ENCODE measurements at places on chromosomes 13 and 19.

GRCh38 chr19:48963371-48964204 lies 1.5 kb upstream of the FTL start:
- peak; percentile 55 for DNase-seq

DNA sequence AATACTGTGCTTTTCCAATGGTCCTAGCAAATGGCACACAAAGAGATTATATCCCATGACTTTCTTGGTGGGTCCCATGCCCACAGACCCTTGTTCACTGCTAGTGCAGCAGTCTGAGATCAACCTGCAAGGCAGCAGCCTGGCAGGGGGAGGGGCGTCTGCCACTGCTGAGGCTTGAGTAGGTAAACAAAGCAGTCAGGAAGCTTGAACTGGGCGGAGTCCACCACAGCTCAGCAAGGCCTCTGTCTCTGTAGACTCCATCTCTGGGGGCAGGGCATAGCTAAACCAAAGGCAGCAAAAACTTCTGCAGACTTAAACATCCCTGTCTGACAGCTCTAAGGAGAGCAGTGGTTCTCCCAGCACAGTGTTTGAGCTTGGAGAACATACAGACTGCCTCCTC lies 82.9 kb downstream of the ZNF737 start:
- no peak for DNase-seq

DNA sequence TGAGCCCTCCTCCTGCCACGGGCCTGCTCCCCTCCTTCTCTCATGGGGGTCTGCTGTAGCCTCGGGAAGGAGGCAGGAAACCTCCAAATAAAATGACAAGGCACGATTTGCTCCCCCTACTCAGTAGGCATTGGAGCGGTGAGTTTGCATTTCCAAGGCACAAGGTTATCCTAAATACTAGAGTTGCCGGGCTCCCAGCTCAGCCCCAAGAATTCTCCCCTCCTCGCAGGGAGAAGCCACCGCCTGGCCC lies 1.5 kb downstream of the CEBPA start:
- no peak for DNase-seq

- no peak for DNase-seq
Measured at GRCh38 chr19:964761-965694, 19.1 kb upstream of the WDR18 start.

DNA sequence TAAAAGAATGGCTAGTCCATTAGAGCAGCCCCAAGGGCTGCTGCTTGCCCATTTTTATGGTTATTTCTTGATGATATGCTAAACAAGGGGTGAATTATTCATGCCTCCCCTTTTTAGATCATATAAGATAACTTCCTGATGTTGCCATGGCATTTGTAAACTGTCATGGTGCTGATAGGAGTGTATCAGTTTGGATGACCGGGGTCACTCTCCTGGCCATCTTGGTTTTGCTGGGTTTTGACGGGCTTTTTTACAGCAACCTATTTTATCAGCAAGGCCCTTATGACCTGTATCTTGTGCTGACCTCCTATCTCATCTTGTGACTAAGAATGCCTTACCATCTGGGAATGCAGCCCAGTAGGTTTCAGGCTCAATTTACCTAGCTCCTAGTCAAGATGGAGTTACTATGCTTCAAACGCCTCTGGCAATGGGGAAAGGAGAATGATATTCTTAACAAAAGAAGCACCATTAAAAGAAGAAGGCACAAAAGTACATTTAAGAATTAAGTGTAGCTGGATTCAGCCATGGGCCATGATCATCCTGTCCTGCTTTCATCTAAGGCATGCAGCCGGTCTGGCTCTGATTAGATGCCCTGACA lies 1156.0 kb downstream of the PCDH9 start:
- DNase-seq = no peak

GRCh38 chr19:32168111-32168510 lies 177.3 kb upstream of the ZNF507 start:
- no peak for DNase-seq

- DNase-seq = no peak
Measured at GRCh38 chr19:15869109-15869555, 28.7 kb downstream of the CYP4F2 start.

GRCh38 chr19:17778968-17779929 lies 15.7 kb upstream of the B3GNT3 start:
- DNase-seq = no peak

GRCh38 chr13:75129331-75129730 lies 352.6 kb downstream of the TBC1D4 start:
- no peak for DNase-seq

DNA sequence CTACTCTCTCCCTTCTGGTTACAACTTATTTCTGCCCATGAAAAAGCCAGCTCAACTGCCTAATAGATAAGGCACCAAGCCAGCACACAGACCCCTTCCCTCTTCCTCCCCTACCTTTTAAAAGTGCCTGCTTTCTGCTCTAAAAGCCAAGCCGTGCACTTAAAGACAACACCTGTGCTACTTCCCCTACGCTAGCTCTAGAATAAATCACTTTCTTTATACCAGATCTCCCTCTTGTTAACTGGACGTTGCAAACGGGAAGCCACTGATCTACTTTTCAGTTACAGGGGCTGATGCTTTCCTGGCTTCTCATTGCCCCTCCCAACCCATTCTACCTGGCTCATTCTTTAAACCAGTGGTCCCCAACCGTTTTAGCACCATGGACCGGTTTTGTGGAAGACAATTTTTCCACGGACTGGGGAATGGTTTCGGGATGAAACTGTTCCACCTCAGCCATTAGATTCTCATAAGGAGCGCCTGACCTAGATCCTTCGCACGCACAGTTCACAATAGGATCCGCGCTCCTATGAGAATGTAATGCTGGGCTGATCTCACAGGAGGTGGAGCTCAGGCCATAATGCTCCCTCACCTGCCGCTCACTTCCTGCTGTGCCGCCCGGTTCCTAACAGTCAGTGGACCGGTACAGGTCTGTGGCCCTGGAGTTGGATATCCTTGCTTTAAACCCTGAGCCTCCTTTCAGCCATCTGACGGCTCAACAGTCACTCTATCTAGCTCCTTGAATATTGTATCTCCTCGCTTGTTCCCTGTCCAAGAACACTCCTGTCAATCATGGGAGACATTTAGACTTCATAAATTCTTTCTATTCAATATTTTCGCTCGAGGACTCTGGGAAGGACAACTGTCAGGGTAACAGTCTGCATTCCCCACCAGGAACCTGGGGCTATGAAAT lies 841 bp upstream of the ZNF223 start:
- DNase-seq = no peak

DNA sequence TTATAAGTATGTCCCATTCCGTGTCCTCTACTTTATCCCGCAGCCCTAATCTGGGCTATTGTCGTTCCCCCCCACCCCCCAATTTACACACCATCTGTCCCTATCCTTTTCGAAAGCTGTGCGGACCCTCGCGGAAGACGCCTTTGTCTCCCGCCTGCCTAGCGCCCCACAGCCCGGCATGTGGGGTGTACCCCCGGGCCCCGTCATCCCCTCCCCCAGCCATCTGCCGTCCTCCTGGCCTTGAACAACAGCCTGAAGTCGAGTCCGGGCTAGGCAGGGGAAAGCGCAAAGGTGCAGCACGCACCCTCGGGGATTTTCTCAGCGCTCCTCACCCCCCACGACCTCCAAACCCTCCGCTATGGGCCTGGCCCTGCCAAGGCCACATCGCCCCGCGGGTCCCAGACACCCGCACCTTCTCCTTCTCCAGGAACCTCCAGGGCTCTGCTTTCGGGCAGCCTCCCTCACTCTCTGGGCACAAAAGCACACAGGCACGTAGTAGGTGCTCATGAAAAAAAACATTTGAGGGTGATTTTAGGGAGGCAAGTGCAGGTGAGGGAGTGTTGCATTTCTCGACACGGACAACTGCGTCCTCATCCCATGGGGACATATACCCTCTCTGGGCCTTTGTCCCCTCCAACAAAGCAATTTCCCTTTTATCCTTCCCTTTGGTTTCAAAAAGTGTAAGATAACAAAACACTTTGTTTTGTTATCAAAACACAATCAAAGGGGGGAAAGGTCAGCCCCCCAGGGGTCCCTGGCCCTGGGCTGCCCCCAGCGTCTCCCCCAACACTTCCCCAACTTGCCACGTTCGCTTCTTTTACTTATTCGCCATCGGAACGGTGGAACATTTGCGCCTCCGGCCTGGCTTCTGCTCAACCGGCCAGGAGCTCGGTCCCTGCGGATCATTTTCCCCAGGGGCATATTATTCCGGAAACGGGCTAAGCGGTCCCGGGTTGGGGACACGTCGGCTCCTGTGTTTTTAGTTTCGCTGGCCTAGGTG lies 16.4 kb downstream of the CCDC124 start:
- no peak for DNase-seq

- no peak for DNase-seq
Measured at GRCh38 chr19:38134540-38135149, 89.4 kb downstream of the DPF1 start.

GRCh38 chr19:19077103-19077502 lies 13.3 kb downstream of the SLC25A42 start:
- no peak for DNase-seq

- DNase-seq = no peak
Measured at GRCh38 chr19:1310853-1311180, 25.1 kb downstream of the EFNA2 start.

DNA sequence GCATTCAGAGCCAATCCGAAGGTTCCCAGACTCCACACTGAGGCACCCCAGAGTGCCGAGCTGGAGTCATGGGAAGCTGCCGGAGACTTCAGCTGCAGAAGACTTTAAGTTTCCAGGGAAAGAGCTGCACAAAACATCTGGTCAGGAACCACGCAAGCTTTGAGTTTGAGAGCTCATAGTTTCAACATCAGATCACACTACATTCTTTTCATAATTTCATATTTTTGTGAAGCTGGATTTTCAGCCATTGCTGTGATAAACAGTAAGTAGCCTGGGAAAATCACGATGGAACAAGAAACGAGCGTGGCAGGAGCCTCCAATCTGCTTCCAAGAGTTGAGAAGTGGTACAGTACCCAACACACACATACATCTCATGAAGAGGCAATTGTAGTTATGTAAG lies 25.5 kb upstream of the ATP12A start:
- no peak for DNase-seq

DNA sequence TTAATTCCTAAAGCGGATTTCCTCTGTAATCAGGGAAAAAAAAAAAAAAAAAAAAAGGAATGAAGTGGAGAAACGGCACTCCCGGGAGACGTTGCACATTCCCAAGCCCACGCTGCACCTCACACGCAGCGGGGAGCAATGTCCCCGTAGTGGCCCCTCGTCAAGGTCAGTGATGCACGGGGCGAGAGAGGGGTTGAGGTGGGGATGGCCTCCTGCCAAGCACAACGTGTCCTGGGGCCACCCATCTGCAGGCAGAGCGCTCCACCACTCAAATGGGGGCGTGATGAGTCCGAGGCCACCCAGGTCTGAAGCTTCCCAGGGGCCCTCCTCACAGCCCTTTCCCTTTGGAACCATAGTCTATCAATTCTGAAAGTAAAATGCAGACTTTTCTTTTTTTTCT lies 15.1 kb downstream of the PLK5 start:
- DNase-seq = no peak

GRCh38 chr13:56736966-56737365 lies 403.8 kb upstream of the PRR20A start:
- no peak for DNase-seq

- DNase-seq = no peak
Measured at GRCh38 chr13:38341149-38341692, 8.4 kb upstream of the UFM1 start.

- no peak for DNase-seq
Measured at GRCh38 chr19:50869479-50869878, 3.8 kb upstream of the KLK2 start.

DNA sequence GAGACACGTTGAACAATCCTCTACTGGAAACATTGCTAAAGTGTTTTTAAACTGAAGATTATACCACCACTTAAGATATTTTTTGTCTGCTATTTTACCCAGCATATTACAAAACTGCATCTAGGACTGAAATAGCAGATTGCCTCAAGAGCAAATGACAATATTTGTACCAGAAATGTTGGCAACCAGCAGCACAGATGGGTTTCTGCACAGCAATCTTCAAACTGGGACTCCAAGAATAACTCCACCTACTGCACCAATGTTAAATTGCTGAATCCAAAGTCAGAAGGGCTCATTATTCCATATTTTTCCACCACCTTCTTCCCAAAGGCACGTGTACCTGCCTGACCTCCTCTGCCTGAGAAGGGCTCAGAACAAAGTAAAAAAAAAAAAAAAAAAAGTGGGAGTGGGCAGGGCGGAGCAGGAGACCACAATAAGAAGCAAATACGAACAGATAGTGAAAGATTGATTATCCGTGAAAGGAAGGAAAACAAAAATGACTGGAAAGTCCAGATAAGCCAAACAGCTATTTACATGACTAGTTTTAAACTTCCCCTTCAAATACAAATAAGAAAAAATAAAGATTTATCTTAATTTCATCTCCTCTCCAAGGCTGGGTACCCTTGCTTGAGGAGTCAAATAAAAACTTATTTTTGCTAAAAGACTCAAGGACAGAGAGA lies 79.4 kb downstream of the FOXO1 start:
- no peak for DNase-seq

DNA sequence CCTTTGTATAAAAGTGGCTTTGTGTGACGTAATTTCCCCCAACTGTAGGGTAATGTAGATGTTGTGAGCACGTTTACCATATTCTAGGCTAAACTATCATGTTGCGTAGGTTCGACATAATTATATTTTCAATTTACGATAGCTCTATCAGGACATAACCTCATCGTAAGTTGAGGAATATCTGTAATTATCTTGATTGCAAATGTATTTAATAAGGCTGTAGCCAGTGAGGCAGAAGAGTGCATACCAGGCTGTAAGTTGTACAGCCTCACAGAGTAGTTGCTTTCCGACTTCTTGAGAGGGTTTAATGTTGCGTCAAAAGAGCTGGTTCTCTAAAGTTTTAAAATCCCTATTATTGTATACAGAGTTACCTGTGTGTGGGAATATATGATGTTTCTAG lies 839.4 kb upstream of the GPC6 start:
- DNase-seq = no peak

DNA sequence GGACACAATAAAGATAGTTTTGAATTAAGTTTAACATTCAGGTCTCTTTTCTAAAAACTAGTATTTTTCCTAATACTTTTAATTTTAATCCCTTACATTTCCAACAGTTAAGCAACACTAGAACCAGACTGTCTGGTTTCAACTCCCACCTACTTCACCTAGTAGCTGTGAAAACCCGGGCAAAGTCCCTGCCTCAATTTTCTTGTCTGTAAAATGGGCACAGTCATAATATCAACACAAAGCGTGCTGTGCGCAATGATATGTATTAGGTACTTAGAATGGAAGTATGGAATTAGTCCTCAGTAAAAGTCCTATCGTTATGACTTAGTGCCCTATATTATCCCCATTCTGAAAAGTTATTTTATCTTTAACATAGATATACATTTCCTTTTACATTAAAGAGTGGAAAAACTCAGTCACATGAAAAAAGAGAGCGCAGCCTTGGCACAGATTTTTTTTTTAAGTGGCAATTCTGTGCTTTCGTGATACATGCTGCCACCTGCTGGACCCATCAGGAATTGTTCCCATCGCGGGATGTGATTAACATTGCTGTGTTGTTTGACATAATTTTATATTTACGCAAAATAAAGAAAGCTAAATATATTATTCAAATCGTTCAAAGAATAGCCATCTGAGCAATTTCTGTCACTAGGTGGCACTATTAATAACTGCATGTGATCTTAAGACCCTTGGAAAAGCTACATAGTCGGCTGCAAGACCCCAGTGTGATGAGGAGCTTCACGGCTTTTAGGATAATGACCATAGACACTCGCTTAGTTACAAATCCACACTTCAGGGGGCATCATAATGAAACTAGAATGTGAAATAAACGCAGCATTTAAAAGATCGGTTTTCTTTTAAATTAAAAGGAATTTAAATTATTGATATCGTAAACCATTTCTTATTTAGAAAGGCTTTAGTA lies 59.9 kb downstream of the LIG4 start:
- DNase-seq = peak; percentile 37
